Ammon's horn (tissue), 1 donor: ENCODE measurements at places on chromosomes 2 and 18.
A peak's percentile ranks its signal among the peaks of the same experiment; 100 is the strongest.

DNA sequence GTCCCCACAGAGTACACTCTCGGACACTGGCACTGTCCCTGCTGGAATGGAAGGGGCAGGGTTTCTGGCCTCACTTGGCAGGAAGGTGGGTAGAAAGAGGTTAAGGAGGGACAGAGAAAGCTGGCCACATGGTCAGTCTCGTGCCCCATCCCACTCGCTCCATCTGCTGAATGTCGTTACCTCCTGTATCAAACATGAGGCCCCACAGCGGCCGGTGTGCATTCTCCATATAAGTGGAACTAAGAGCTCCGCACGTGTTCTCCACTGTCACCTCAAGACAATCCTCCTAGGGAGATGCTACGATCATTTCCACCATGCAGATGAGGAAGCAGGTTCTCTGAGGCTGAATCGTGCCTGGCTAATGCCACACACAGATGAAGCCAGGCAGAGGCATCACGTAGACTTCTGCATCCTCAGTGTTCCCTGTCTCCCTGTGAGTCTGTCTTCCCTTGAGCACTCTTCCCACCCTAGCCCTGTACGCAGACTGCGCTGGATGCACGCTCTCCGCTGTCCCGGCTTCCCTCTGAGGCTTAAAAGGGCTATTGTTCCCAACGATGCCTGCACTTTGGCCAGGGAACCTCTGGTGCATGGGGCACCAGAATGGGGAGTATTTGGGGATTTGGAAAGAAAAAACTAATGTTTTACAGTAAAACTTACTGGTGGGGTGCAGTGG is 35.1 kb downstream of the MAL start:
- peak; percentile 85 for DNase-seq

DNA sequence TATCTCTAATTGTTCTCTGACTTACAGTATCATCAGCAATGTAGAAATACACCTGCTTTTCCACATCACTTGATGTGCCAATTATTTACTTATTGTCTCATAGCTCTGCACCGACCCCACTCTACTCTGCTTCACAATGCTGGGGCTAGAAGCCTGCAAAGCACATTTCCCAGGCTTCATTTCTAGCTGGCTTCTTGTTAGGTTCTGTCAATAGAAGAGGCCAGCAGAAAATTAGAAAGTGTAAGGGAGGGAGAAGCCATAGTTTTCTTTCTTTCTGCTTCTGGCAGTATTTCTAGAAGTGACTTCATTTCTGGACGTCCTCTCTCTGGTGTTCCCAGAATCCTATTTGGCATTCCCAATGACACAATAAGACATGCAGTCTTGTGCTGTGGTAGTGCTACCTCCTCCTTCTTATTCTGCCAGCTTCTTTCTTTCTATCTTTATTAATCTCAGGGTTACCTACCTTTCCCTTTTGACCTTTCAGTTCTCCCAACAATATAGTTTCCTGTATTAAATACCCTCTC is 12.5 kb upstream of the TANC1 start:
- no peak for DNase-seq

GRCh38 chr2:206515580-206515979 is 72.2 kb downstream of the ADAM23 start:
- no peak for DNase-seq

GRCh38 chr2:136112317-136113208 is 5.4 kb downstream of the CXCR4 start:
- DNase-seq = peak; percentile 83

DNA sequence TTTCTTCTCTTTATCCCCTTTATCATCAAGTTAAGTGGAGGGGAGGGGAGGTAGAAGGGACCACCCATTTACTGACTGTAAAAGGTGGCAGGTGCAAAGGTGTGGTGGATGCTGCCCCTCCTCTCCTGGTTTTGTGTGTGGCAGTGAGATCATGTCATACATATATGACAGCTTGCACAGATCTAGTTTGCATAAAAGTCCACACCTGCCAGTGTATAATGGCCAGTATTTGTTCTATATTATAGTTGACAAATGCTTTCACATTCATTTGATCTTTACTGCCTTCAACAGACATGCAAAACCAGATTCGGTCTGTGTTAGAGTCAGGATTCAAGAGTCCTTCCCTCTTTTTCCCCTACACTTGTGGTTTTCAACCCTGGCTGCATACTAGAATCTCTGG is 55.1 kb downstream of the TGFA start:
- DNase-seq = no peak

DNA sequence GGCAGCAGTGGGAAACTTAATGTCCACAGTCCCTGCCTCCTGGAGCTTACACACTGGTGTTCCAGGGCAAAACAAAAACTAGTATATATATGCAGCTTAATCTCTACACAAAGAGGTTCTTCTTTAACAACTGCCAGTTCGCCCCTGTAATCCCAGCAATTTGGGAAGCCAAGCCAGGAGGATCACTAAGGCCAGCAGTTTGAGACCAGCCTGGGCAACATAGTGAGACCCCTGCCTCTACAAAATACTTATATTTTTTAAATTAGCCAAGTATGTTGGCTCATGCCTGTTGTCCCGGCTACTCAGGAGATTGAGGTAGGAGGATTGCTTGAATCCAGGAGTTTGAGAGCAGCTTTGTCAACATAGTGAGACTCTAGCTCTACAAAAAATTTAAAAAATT is 17.2 kb upstream of the NEDD4L start:
- DNase-seq = no peak

- DNase-seq = peak; percentile 63
Observed at GRCh38 chr18:79528846-79529245, 133.1 kb downstream of the NFATC1 start.

- peak; percentile 40 for DNase-seq
Observed at GRCh38 chr2:88125344-88125923, 2.4 kb downstream of the FABP1 start.

GRCh38 chr2:170823088-170823897 is 6.6 kb downstream of the GAD1 start:
- DNase-seq = no peak

DNA sequence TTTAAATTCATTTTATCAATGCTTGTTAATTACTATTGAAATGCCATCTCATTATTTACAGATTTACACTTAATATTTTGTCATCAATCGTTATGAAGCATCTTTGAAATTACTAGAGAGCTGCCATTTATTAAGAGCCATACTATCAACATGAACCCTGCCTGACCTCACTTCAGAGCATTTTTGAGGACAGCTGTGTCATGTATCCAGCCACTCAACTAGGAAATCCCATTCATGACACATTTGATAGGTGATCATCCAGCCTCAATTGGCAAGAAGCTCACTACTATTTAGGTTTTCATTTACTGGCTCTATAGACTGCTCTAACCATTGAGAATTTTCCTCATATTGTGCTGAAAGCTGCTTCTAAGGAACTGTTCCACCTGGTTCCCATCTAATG is 40.6 kb upstream of the TLK1 start:
- no peak for DNase-seq

GRCh38 chr2:42974721-42975717 is 182.6 kb upstream of the HAAO start:
- peak; percentile 87 for DNase-seq

DNA sequence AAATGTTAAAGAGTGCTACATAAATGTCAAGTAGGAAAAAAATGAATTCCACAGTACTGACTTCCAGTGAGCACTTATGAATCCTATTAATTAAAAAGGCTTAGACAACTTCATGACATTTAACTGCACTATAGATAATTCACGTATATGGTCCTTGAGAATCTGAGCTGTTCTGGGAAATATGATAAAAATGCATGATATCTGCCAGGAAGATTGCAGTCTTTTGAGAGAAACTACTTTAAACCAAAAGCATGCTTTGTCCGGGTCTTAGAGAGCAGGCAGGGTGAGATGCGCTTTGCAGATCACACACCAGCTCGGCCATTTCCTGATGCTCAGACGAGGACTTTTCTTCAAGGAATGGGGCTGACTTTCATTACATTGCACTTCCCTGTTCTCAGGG is 42.6 kb downstream of the CMPK2 start:
- no peak for DNase-seq

- no peak for DNase-seq
Observed at GRCh38 chr2:13414897-13415296, 698.2 kb downstream of the TRIB2 start.

DNA sequence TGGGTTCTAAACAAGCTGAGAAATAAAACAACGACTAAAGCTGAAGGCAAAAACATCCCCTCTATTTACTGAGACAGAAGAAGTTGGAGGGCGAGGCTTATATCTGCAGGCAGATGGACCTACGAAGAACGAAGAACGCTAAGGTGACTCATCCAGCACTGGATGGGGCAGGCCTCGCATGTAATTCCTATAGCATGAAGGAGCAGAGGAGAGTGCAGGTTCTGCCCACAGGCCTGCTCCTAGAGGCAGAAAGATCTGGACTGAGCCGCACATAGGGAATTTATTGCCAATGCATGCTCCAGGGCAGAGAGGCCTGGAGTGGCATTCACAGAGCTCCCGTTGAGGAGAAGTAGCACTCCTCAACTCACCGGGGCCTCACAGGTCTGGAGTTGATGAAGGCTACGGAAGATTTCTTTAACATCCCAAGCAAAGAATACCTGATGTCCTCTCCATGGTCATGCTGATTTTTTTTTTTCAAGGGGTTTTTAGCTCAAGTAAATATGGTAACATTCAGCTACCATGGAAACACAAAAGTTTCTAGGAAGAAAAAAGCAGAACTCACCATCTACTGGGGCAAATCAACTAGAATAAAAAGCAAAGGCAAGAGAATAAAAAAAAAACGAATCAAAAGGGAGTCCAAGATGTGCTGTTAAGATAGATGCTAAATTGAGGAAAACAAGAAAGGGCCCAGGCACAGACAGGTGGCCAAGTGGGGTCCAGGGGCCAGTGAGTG is 10.4 kb upstream of the METTL21A start:
- DNase-seq = no peak

DNA sequence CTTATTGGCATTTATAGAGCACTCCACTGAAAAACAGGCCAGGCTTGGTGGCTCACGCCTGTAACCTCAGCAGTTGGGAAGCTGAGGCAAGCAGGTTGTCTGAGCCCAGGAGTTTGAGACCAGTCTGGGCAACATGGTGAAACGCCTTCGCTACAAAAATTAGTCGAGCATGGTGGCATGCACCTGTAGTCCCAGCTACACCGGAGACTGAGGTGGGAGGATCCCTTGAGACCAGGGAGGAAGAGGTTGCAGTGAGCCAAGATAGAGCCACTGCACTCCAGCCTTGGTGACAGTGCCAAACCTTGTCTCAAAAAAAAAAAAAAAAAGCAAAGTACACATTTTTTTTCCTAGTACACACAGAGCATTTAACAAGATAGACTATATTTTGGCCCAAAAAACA is 96.1 kb downstream of the TGIF1 start:
- no peak for DNase-seq
